Body of pancreas (tissue), 4 donors: ENCODE measurements at places on chromosomes 4 and X. TPM values are rescaled to one million over a fixed set of nuclear protein-coding genes. Genes with fewer than 3 reads are reported as not detected.

The SMIM10 gene
- total RNA-seq = 5.9 TPM

DNA sequence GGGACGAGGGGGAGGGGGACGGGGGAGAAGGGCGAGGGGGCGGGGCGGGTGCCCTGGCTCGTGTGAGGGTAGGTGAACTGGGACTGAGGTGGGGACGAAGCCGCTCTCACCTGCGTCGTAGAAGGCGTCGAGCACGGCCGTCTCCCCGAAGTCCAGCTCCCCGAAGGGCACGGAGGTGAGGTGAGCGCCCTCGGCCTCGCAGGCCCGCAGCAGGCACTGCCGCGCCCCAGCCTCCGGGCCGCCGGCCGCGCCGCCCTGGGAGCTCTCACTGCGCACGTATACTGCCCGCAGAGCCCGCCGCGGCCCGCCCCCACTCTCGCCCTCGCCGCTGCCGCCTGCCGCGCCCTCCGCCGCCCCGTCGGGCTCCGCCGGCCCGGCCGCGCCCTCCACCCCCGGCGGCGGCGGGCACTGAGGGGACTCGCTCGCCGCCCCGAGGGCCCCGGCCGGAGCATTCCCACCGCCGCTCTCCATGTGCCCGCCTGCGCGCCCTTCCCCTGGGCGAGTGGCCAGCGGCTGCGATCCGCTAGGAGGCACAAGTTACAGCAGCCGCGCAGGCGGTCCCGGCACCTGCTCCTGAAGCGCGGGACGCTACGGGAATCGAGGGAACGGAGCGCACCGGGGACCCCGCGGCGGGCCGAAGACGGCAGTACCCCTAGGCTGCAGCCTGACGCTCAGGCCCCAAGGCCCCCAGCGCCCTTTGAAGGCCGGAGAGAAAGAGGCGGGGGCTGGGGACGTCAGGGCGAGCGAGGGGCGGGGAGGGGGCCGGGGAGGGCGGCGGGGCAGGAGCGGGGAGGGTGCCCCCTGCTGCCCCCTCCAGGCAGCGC, at the start of gene MAP3K15:
Gene MAP3K15, minus strand, starts transcription at position 718 of the 824 bp plus-strand sequence. Its CDS starts 247 bp downstream, at position 471.
- peaks cover 3% of the 10 kb centered on the region for H3K4me1 ChIP-seq
- H3K36me3 ChIP-seq = no peaks in the 10 kb centered on the region
- DNase-seq = peak; percentile 45
- no peak within 1 kb of the TSS for H3K4me3 ChIP-seq
- H3K27me3 ChIP-seq = peaks cover 5% of the 10 kb centered on the region

DNA sequence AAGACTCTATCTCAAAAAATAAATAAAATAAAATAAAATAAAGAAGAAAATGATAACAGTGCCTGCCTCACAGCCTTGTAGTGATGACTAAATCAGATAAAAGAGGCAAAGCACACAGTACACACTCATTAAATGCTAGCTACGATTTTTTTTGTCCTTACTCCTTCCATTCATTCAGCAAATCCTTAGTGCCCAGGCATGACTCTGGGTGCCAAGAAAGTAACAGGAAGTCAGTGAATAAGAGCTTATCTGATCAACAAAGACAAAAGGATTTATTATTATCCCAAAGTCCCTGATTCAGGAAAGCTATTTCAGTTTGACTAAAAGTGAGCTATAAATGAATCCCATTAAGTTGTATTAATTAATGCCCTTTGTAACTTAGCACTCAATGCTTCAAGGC, 92.7 kb downstream of the SH3KBP1 start:
- no peaks in the 10 kb centered on the region for H3K4me1 ChIP-seq
- no peaks in the 10 kb centered on the region for H3K27me3 ChIP-seq
- H3K27ac ChIP-seq = no peak overlapping the region
- H3K36me3 ChIP-seq = no peaks in the 10 kb centered on the region
- no peak for DNase-seq

DNA sequence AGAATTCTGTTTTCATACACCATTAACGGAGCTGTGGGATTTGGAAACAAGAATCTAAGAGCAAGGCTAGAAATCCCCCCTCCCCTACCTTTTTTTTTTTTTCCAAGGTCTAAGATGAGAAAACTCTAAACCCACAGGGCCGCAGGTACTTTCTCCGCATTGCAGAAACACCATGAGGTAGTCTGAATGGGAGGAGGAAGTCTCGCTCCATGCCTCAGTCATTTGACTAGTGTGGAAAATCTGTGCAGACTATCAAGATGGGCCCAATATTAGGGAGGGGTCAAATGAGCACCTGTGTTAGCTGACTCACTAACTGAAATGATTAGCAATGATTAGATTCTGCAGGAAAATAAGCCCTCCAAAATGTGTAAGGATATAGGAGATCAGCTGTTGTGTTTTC, 40.9 kb upstream of the MAP3K15 start:
- DNase-seq = no peak
- H3K4me1 ChIP-seq = no peaks in the 10 kb centered on the region
- no peaks in the 10 kb centered on the region for H3K27me3 ChIP-seq

DNA sequence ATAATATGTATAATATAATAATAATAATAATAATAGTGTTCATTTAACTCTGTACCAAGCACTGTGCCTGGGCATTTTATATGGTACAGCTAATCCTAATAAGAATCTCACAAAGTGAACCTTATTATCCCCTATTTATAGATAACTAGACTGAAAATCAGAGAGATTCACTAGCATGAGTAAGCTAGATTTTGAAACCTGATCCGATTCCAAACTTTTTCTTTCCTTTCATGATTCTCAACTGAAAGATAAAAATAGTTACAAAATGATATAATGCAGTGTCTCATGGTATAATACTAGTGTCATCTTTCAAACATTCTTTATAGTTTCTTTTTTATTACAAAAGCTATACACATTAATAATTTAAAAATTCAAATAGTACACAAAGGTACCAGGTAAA, 55.9 kb upstream of the RNF128 start:
- H3K36me3 ChIP-seq = no peaks in the 10 kb centered on the region
- H3K4me1 ChIP-seq = no peaks in the 10 kb centered on the region
- no peak overlapping the region for H3K4me3 ChIP-seq
- DNase-seq = no peak
- no peak overlapping the region for H3K27ac ChIP-seq

The C1QTNF7 gene
- 13.8 TPM for total RNA-seq

The GATA1 gene
- total RNA-seq = not detected
